ENCODE measurements at places on chromosomes 2 and 18. TPM values are rescaled to one million over a fixed set of nuclear protein-coding genes. Genes with fewer than 3 reads are reported as not detected.

The EPHA4 gene
- total RNA-seq, result 0.31 TPM

The CACNB4 gene
- total RNA-seq, result 0.31 TPM

The RAB6C gene
- total RNA-seq, result not detected

The SALL3 gene
- not detected for total RNA-seq

The CDK15 gene
- not detected for total RNA-seq

The MOGAT1 gene
- total RNA-seq, result not detected

The AOX1 gene
- not detected for total RNA-seq

The MYO7B gene
- 0.12 TPM for total RNA-seq

The PLGLB1 gene
- total RNA-seq, result 0.85 TPM

The RUFY4 gene
- 1.8 TPM for total RNA-seq

The ACMSD gene
- total RNA-seq, result not detected

The SNRNP200 gene
- total RNA-seq, result 197 TPM

The HOXD1 gene
- total RNA-seq, result not detected

The CXCR4 gene
- 92.7 TPM for total RNA-seq

The CTNNA2 gene
- total RNA-seq, result not detected

The KATNAL2 gene
- total RNA-seq, result not detected

The KCNG2 gene
- total RNA-seq, result not detected

The IRS1 gene
- total RNA-seq, result 4.8 TPM

The COL6A3 gene
- total RNA-seq, result 27.6 TPM

The DOK6 gene
- total RNA-seq, result not detected

The GALNT5 gene
- total RNA-seq, result not detected

The SOCS6 gene
- 3.3 TPM for total RNA-seq

The GRHL1 gene
- total RNA-seq, result 1.2 TPM

The NCKAP5 gene
- not detected for total RNA-seq

The RGPD3 gene
- 0.21 TPM for total RNA-seq

The CRYGC gene
- total RNA-seq, result not detected

The DNAJB2 gene
- total RNA-seq, result 52.4 TPM

The BOK gene
- total RNA-seq, result 0.17 TPM

The CCDC138 gene
- total RNA-seq, result 20.1 TPM

The CCDC178 gene
- total RNA-seq, result not detected

The NYAP2 gene
- not detected for total RNA-seq

The SERPINB5 gene
- total RNA-seq, result not detected

The CHCHD5 gene
- 37.6 TPM for total RNA-seq

The SNTG2 gene
- 0.14 TPM for total RNA-seq

The TWIST2 gene
- not detected for total RNA-seq

The SCN3A gene
- total RNA-seq, result not detected

The PKP4 gene
- total RNA-seq, result 32.6 TPM

The C2orf92 gene
- total RNA-seq, result 16.9 TPM

The PFN4 gene
- total RNA-seq, result 0.47 TPM

The EFEMP1 gene
- not detected for total RNA-seq

The ARHGEF4 gene
- total RNA-seq, result 0.07 TPM

The CD8B gene
- total RNA-seq, result not detected

The RNF152 gene
- total RNA-seq, result 0.92 TPM

The CCNT2 gene
- 48.5 TPM for total RNA-seq

The EHD3 gene
- total RNA-seq, result 1.5 TPM

The COLEC12 gene
- total RNA-seq, result not detected

The SP9 gene
- total RNA-seq, result not detected

The IL36RN gene
- not detected for total RNA-seq

The EMILIN1 gene
- total RNA-seq, result 1.1 TPM

The SERPINB13 gene
- total RNA-seq, result not detected

The ANKRD30BL gene
- not detected for total RNA-seq

The DCAF17 gene
- 27.4 TPM for total RNA-seq

The SPDYA gene
- total RNA-seq, result 1.9 TPM

The CFAP65 gene
- not detected for total RNA-seq

The FNDC4 gene
- total RNA-seq, result not detected

The NAT8 gene
- total RNA-seq, result not detected

The CFAP221 gene
- not detected for total RNA-seq

The BCL11A gene
- total RNA-seq, result not detected

The HRH4 gene
- total RNA-seq, result 1.6 TPM

The CARF gene
- total RNA-seq, result 3.9 TPM

All from activated CD4-positive, alpha-beta T cell treated with anti-CD3 and anti-CD28 coated beads, Interleukin-2, amount 10 ng/mL, durations not matched to agents 24 days and 14 days (primary cell).